LHCN-M2 (cell line): ENCODE measurements at places on chromosomes 4 and X. TPM values are rescaled to one million over a fixed set of nuclear protein-coding genes. Genes with fewer than 3 reads are reported as not detected.
A peak's percentile ranks its signal among the peaks of the same experiment; 100 is the strongest.

DNA sequence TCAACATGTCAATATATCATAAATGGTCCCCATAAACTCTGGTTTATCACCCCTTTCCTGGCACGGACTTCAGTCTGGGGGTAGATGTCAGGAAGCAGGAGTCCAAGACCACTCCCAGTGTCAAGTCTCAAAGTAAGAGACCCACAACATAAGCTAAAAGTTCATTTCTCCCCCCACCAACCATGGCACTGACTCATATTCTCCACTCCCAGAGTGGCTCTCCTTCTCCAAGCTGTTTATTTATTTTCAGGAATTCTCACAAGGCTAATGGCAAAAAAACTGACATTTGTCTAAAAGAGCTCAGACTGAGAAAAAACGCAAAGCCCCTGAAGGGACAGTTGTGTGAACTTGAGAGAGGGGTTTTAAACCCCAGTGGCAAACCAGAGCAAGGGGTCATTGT lies 217.0 kb downstream of the RAB28 start:
- no peak for DNase-seq

DNA sequence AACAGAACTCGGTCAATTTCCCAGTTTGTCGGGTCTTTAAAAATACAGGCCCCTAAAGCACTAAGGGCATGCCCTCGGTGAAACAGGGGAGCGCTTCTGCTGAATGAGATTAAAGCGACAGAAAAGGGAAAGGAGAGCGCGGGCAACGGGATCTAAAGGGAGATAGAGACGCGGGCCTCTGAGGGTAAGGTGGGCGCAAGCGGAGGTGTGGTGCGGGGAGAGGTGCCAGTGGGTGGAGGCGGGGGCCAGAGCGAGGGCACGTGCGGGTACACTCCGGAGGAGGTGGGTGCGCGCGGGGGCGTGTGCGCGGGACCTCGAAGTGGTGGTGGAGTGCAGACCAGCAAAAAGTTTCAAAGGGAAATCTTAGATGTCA lies 787 bp upstream of the TET2 start:
- no peak for DNase-seq

DNA sequence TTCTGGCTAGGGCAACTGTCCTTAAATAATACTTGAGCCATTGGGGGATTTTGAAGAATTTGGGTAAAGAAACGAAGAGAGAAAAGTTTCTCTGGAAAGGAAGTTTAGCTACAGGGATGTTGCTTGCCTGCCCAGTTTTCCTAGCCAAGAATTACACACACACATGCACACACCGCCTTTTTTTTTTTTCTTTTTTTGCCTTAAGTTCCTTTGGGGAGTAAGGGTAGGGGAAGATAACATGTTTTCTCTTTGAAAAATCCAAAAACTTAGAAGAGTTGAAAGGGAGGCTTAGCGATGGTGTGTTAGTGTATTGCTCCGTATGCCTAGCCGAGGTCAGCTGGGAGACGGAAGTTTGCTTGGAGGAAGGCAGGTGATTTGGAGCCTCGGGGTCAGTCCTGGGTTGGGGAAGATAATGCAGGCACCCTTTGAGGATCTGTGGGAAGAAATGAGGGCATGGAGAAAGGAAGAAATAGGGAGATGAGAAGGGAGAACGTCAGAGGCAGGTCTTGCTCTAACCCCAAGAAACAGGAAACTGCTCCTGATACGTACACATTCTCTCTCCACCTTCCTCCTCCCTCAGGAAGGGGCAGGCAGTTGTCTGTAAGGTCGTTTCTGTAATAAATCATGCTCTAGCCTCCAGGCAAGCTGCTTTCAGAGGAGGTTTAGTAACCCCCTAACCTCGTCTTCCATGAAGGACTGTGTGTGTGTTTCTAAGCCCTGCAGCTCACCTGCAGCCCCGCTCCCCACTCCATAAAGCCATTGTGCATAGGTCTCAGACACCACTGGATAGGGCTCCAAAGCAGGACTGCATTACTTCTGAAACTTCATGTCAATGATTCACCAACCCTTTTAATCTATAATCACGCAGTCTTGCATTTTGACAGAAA lies 10.5 kb downstream of the KLF3 start:
- DNase-seq, result no peak

DNA sequence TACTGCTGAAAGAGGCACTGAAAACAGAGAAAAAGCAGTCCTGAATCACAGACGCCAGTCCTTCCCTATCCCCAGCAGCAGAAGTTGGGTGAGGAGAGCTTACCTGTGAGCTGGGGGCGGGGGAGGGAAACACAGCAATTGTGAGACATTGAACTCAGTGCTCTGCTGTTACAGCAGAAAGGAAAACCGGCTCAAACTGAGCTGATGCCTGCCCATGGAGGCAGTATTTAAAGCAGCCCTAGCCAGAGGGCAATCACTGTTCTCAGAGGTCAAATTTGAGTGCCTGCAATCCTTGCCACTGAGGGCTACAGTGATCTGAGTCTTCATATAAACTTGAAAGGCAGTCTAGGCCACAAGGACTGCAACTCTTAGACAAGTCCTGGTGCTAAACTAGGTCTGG lies 220.7 kb downstream of the GRXCR1 start:
- DNase-seq, result no peak

GRCh38 chr4:158481811-158482210 lies 39.9 kb upstream of the RXFP1 start:
- no peak for DNase-seq

SH3RF1 gene
- 9.2 and 10.5 TPM in 2 replicates for total RNA-seq

- no peak for DNase-seq
Observed at GRCh38 chrX:133302775-133303445, 84.8 kb upstream of the TFDP3 start.

- DNase-seq, result no peak
Observed at GRCh38 chr4:144584428-144584827, 61.5 kb upstream of the HHIP start.

GRCh38 chr4:145347684-145348083 lies 134.0 kb upstream of the SMAD1 start:
- peak; percentile 84 for DNase-seq

CCKAR gene
- not detected in 2 replicates for total RNA-seq

DNA sequence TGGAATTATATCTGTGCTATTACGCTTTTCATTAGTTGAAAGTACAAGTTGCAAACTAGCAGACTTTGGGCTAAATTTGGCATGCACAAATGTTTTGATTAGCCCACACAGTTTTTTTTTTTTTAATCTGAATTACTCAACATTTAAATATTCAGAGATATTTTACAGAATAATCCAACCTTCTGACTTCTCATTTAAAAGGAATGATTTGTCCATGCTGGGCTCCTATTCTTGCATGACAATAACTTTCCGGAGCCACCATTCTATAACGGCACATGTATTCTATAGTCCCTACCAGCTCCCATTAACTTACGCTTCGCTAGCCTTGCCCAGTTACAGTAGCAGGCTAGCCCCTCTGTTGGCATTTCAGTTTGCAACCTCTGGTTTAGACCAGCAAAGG lies 219.3 kb upstream of the FTHL17 start:
- DNase-seq, result no peak

DNA sequence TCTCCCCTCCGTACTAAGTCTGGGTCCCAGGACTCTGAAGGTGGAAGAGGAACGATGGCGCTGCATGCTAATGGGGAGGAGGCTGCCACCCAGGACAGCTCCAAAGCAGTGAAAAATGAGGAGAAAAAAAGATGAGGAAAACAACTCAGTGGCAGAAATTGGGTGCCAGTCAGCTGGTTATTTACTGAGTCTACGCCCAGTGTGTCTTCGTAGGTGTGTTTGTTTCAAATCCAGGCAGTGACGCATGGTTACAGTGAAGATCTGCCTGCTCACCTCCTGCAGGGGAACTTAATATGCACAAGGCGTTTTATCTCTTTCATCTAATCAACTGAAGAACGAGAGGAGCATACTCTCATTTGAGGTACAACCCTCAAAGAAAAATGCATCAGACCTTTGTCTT lies 70.9 kb upstream of the FBXW7 start:
- DNase-seq, result no peak

- DNase-seq, result no peak
Observed at GRCh38 chrX:28668957-28669356, 81.7 kb downstream of the IL1RAPL1 start.

PLAC8 gene
- 9.2 and 12.5 TPM in 2 replicates for total RNA-seq

GRCh38 chr4:184115399-184115798 lies 102.3 kb downstream of the ENPP6 start:
- DNase-seq, result no peak

DNA sequence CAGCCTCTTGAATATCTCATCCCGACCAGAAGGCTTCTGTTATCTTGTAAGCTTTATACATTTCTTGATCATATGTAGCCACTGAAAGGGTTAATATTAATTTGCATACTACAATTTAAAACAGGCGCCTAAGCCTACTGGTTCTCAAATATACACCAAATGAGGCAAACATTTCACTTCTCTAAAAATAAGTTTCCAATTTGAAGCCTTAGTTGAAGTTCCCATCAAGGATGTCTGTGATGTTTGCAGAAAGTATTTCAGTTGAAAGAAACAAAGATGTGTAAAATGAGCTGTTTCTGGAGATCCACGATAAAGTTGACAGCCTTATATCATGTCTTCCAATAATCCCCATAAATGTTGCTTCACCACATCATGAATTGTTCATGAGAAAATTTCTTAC lies 70.6 kb downstream of the KIT start:
- DNase-seq, result no peak

NUP62CL gene
- not detected in 2 replicates for total RNA-seq

DNA sequence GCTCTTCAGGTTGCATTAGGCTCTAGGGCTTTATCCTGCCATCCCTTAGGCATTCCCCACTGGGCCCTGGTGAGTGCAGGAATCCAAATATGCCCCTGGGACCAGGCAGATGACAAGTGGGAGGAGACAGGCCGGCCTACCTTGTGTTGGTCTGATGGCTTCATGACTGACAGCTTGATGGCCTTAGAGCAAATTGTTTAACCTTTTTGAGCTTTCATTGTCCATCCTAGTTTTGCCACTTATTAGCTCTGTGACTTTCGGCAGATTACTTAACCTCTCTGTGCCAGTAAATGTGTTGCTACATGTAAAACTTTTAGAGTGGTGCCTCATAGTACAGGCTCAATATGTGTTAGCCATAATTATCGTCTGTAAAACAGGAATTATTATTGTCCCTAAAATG lies 4.4 kb downstream of the KIT start:
- no peak for DNase-seq

CMC4 gene
- 17.2 and 23.2 TPM in 2 replicates for total RNA-seq

SSX4B gene
- not detected in 2 replicates for total RNA-seq

MAGEA3 gene
- total RNA-seq, result not detected in 2 replicates

DNA sequence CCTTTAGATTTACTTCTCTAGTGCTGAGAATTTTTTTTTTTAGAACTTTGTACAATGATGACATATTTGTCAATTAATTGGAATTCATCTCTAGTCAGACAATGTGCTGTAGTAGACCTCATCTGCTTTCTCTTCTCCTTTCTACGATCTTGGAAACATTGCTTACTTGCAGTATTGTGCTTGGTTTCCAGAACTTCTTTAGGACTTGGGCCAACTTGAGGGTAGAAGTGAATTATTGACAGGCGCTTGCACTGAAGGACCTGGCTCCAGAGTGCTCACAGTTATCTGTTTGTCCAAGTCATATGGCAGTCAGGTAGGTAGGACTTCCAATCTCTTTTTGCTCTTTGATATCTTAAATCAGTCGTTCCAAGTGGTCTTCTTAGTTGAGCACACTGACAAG lies 39.6 kb downstream of the FNIP2 start:
- no peak for DNase-seq

DNA sequence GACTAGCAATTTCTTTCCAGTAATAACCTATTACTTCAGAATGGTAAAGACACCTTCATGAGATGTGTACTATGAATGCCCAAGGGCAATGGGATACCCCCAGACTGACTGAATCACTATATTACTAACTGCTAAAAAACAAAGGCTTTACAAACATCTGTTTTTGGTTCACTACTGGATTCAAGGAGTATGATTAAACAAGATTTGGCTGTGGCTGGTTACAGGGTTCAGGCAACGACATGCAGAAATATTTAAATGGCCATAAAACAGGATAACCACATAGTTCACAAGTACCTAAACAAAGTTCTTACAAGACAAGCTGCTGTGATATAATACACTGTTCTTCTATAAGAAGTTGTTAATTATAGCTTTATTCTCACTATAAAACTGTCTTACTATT lies 128.2 kb downstream of the FRYL start:
- DNase-seq, result peak; percentile 45

- DNase-seq, result peak; percentile 39
Observed at GRCh38 chr4:73862322-73862721, 6.9 kb upstream of the CXCL1 start.

GRCh38 chrX:149497626-149498025 lies 7.5 kb downstream of the IDS start:
- peak; percentile 75 for DNase-seq

TMPRSS11A gene
- total RNA-seq, result not detected in 2 replicates

DNA sequence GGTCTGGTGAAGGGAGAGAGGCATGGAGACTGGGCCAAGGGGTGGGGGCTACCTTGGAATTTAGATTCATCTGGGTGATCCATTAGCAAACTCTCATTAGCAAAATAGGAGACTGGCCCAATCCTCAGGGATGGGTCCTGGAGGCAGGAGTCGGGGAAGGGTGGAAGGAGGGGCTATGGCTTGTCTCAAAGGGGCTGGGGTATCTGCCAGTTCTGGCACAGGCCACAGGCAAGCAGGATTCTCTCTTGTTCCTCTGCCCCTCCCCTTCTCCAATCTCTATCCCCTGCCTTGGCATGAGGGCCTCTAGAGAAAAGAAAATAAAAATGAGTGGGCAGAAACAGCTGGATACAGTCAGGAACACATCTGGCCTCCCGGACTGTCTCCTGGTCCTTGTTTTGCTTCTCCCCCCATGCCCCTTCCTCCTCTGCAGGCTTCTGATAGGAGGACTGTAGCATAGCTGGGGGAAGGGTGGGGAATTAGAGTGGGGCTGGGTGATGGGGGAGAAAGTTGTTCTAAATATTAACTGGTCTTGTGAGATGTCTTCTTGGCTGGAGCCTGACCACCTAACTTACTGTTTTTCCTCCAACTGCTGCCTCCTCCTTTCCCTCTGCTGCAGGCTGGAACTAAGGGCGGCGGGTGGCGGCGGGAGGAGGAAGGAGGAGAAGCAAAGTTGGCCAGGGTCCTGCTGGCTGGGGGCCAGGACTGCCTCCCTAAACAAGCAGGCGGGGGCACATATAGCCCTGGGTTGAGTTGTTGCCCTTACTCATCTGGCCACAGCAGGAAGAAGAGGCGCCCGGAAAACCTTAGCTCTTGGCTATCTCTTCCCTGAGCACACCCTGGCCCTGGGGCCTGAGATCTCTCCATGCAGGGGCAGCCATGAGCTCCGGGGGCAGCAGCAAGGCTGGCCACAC lies 53.3 kb upstream of the LAS1L start:
- DNase-seq, result peak; percentile 63

DNA sequence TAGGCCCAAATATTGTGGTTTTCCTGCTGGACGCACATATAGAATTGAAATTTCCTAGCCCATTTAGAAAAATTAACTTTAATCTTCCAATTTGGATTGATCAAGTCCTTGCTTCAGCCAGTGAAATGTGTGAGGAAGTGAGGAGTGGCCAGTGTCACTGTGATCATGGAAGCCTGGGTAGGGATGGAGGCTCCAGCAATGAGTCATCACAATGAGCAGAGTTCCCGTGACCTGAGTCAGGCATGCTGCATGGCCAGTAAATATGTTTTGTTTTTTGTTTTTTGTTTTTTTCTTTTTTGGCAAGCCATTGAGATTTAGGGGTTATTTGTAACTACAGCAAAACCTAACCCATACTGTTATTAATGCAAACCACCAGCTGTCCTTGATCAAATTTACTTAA lies 52.1 kb downstream of the IDS start:
- DNase-seq, result peak; percentile 66

CT83 gene
- not detected in 2 replicates for total RNA-seq
